ENCODE measurements at places on chromosomes 6 and 20. TPM values are rescaled to one million over a fixed set of nuclear protein-coding genes. Genes with fewer than 3 reads are reported as not detected.

- no peak overlapping the region for H3K27ac ChIP-seq
- no peak for DNase-seq
- H3K36me3 ChIP-seq, result no peaks in the 10 kb centered on the region
Measured at GRCh38 chr6:154402081-154402780, 45.6 kb upstream of the IPCEF1 start.

Gene CAGE1
- 0.63 TPM for total RNA-seq

Gene GABRR1
- not detected for total RNA-seq

DNA sequence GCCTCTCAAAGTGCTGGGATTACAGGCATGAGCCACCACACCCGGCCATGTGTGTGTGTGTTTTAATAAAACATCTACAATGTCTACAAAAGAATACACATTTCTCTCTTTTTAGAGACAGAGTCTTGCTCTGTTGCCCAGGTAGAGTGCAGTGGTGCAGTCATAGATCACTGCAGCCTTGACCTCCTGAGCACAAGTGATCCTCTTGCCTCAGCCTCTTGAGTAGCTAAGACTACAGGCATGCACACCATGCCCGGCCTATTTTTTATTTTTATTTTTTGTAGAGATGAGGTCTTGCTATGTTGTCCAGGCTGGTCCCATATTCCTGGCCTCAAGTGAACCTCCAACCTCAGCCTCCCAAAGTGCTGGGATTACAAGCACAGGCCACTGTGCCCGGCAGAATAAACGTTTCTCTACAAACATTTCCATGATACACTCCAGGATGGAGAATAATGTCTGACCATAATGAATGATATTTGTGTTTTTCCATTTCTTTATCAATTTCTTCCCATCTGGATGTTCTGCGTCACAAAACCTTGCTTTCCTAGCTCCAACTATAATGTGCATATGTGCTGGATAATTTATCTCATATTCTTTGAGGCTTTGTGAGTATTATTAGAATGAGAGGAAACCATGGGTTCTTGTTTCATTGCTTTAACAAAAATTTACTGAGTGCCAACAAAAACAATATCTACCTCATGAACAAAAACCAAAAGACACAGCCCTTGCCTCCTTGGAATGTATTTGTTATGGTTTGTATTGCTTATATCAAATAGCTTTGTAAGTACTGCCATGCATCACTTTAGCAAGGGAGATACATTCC, 28.6 kb upstream of the CCN2 start:
- H3K4me3 ChIP-seq, result no peak overlapping the region
- no peaks in the 10 kb centered on the region for H3K4me1 ChIP-seq
- no peak for DNase-seq

- H3K4me3 ChIP-seq, result no peak overlapping the region
- H3K4me1 ChIP-seq, result peaks cover 1% of the 10 kb centered on the region
- peaks cover 5% of the 10 kb centered on the region for H3K36me3 ChIP-seq
- no peak for DNase-seq
- no peaks in the 10 kb centered on the region for H3K27me3 ChIP-seq
- no peak overlapping the region for H3K27ac ChIP-seq
Measured at GRCh38 chr6:108952776-108953486, 104.7 kb downstream of the ARMC2 start.

Gene PGC
- not detected for total RNA-seq

DNA sequence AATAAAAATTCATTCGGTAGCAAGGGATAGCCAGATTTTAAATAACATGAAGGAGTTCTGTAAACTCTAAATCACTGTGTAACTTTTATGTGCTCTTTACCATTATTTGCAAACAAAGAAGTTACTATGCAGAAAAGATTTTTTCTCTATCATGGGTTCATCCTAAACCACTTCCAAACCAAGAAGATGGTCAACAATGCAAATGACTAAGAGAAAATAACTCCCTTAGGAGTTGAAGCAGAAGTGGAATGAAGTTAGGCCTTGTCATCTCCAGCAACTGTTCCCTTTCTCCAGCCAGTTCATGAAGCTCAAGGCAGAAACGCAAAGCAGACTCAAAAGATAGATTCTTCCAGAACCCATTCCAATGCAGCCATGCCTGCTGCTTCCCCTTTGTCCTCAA, 66.0 kb downstream of the MBOAT1 start:
- H3K4me1 ChIP-seq, result no peaks in the 10 kb centered on the region
- DNase-seq, result no peak
- H3K36me3 ChIP-seq, result no peaks in the 10 kb centered on the region
- H3K27ac ChIP-seq, result no peak overlapping the region

Measured in naive thymus-derived CD8-positive, alpha-beta T cell (primary cell).